Fibroblast of skin of abdomen (primary cell): ENCODE measurements at places on chromosomes 6 and 20.

DNA sequence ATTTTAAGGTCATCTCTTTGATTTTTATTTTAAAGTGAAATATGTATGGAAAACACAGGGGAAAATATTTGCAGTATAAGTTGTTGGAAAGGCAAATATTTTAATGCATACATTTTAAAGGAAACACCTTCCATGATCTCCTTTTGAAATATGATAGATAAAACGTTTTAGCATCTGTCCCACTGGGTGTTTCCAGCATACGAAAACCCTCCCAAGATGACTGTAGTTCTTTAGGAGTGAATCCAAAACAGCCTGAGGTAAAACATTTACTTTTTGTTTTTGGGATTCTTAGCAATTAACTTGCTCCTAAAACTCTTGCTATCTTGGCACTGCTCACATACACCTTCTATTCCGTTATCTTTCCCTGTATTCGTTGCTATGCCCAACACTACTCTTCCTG is 210.0 kb downstream of the EPHA7 start:
- no peak for DNase-seq

- DNase-seq: no peak
These were observed 10.1 kb upstream of the SNRNP48 start for GRCh38 chr6:7579851-7580250.

DNA sequence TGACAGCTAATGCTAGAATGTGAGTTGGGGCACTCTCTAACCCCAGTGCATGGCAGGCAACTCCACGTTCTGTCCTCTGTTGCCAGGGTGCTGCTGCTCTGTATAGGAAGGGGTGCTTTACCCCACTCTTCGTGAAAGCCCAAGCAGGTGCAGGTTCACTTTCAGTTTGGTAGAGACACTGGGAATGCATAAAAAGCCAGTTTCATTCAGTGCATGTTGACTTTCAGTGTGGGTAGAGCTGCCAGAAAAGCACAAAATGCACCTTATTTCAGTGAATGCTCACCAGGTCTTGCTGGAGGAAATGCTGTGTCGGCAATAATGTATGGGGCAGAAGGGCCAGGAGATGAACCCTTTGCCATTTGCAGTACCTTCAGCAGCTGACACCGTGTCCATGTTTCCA is 62.1 kb upstream of the ADGRB3 start:
- DNase-seq: no peak

DNA sequence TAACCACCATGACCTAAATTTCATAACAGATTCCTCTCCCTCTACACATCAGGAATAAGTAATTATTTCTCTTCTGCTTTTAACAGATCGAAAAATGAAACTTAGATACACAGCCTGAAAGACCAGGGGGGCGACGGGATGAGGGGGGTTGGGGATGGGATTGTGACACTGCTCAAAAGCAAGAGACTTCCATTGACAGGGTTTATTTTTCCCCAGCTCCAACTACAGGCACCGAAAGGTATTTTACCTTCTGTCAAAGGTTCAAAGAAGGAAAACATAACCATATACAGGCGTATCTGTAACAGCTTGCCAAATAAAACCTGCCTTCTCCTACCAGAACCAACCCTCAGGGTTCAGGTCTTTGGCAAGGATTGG is 1.3 kb downstream of the EPHA7 start:
- DNase-seq: no peak

DNA sequence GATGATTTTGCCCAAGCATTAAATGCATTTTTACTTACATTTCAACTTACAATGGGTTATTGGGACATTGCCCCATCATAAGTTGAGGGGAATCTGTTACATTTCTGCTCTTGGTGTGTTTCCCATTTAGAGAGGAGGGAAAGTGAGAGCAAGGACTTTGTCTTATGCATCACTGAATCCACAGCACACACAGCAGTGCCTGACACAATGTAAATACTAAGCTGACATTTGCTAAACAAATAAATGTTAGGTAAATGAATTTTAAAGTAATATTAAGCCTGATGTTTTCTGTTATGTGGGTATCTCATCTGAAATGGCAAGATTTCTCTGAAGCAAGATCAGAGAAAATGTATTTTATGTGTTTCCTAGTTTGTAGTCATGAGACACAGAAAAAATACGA is 143.6 kb upstream of the STXBP5 start:
- no peak for DNase-seq

- peak; percentile 53 for DNase-seq
These were observed 148.4 kb downstream of the HIVEP2 start for GRCh38 chr6:142796571-142796970.

GRCh38 chr20:35954907-35955251 is 577 bp upstream of the SCAND1 start:
- peak; percentile 31 for DNase-seq

DNA sequence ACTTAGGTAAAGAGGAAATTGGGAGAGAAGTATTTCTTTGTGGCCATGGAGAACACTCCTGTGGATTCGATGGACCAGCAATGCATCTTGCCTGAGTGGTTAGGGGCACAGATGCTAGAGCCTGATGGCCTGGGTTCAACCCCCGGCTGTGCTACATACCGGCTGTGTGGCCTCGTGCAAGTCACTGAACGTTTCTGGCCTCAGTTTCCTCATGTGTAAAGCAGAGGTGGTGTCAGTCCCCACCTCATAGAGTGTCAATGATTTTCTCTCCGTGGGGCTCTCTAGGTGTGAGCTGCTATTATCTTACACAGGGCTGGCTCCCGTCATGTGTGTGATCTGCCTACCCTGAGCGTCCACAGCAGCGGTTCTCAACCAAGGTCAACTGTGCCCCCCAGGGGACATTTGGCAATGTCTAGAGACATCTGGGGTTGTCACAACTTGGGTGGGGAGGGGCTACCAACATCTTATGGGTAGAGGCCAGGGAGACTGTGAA is 50.0 kb upstream of the PTPN1 start:
- DNase-seq: no peak

GRCh38 chr6:26312096-26312463 is 52.9 kb upstream of the BTN3A2 start:
- DNase-seq: no peak

DNA sequence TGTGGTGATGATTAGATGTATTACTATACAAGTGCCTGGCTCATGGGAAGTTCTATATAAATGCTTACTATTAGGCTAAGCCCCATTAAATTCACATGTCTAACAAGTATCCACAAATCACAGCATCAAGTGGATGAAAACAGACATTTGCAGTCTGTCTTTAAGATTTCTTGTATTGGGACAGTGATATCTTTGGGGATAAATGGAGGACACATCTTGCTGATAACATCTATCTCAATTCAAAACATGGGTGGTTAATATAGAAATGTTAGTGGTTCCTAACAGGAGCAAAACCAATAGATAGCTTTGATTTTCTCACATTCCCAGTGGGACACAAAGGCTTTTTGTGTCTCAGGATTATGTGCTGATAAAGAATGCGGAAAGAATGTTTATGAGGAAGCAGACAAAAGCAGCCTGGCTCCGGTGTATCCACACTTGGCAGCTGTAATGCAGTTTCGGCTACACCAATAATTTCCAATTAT is 29.3 kb downstream of the PTPRK start:
- DNase-seq: peak; percentile 32

DNA sequence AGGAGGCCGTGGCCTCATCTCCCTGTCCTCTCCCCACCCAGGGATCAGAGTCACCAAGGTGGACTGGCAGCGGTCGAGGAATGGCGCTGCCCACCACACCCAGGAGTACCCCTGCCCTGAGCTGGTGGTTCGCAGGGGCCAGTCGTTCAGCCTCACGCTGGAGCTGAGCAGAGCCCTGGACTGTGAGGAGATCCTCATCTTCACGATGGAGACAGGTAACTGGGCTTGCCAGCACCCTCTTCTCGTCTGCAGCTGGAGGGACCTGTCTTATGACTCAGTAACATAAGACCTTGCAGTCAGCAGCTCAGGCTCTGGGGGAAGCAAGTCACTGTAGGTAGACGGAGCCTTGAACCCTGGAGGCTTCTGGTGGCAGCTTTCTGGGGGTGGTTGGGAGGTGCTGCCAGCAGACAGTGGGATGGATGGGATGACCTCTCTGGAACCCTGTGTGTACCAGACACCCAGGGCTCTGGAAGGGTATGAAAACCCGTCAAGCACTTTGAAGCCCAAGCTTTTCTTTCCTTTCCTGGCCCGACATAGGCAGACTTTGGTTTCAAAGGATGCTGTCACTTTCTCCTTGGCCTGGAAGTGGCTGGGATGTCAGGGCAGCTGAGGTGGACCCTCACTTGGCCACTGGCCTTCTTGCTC is 13.8 kb downstream of the TGM6 start:
- no peak for DNase-seq

- DNase-seq: peak; percentile 51
These were observed 547.8 kb downstream of the TENT5A start for GRCh38 chr6:81204731-81205130.

DNA sequence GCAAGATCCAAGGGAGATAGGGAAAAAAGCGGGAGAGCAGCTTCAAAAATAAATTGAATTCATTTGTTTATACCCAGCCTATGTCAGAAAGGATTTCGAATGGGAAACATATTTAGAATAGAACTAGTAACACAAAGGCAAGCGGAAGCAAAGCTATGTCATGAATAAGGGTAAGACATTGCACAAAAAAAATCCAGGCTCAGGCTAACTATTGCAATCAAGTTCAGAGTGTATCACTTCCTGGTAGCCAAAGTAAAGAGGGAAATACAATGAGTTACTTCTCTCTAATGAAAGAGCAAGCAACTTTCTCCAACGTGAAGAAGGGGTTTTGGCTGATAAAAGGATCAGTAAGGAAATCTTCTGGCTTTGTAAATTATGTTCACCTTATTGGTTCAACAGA is 212.8 kb downstream of the ZMYND8 start:
- DNase-seq: no peak

DNA sequence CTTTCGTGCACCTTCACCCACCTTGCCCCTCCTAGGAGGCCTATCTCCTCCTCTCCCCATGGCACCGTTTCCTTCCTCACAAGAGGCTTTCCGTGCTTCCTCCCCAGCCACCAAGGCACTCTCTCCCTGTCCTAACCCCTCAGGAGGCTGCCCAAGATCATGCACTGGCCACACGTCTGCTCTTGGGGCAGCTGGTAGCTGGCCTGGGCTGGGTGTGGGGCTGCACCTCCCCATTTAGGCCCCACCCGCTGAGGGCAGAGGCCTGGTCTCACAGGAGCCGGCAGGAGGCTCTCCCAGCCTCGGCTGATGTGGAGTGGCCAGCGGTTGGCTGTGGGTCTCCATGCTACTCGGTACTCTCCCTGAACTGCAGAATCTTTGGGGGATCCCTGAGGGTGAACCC is 13.6 kb downstream of the NOL4L start:
- DNase-seq: no peak

DNA sequence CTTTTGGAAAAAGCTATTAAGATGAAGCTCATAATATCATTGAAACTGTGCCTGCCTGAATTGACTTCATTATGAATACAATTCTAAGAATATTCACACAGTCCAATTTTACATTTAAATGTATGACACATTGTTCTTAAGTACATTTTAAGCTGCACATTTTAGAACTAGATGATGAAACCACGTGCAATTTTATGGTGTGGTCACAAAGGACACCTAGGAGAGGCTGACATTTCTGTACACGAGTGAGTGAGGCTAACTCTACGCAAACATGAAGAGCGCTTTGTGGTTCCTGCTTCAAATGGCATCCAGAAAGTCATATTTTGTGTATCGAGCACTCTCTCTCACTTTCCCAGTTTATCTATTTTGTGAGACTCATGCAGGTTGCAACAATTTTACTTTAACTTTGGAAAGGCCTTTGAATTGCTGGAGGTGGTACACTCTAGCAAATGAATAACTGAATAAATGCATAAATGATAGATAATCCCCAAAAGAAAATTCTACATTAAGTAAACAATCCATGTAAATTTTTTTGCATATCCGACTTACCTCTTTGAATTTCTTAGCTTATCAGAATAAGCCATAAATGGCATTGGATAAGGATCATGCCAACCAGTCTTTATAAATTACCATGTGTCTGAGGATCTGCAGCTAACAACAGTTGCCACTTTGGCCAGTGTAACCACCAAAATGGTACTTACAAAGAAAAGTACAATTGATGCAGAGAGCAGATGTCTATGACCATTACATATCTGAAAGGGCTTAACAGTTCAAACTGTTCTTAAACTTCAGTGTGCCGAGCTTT is 97.3 kb downstream of the NRSN1 start:
- peak; percentile 46 for DNase-seq

DNA sequence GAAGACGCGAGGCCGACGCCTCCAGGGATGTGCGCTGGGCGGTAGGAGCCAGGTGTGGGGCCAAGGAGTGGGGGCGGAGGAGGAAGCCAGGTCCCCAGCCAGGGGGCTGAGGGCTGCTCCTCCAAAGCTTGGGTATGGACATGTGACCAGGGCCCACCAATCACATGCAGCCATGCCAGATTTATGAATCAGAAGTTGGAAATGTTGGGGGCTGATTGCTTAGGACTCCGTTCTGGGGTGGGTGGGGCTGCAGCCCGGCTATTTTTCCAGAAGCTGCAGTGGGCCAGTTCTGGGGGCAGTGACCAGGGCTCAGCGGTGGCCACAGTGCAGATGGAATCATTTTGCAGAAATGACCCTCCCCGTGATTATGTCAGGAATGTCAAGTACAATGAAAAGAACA is 96.0 kb downstream of the CEBPB start:
- peak; percentile 89 for DNase-seq

DNA sequence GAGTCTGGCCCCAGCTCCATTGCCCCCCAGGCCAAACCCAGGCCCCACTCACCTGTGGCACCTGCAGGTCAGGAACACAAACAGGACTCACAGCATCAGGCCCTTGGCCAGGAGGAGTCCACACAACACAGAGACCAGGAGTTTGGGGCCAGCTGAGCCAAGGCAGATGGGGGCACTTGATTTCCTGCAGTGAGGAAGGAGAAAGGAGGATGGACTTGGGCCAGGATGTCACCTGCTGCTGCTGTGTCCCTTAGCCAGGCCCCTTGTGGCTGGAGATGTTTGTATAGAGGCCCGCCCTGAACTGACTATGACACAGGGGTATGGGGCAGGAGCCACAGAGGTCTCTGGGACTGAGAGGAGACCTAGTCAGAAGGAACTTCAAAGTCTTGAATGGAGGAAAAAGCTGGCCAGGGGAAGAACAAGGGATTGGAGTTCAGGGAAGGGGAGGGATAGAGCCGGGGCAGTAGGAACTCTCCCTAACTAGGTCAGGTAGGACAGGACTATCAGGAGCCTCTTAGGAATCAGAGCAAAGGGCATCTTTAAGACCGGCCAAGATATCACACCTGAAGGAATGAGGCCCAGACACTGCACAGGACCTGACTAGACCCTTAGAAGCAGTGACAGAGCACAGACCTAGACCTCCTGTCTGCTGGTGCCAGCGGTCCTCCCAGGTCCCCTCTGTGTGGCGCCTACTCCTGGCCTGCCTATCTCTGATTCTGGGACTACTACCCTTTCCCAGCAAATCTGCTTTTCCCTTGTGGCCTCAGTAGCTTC is 8.8 kb upstream of the TREML2 start:
- DNase-seq: no peak
